ENCODE measurements at places on chromosomes 16 and 17.

DNA sequence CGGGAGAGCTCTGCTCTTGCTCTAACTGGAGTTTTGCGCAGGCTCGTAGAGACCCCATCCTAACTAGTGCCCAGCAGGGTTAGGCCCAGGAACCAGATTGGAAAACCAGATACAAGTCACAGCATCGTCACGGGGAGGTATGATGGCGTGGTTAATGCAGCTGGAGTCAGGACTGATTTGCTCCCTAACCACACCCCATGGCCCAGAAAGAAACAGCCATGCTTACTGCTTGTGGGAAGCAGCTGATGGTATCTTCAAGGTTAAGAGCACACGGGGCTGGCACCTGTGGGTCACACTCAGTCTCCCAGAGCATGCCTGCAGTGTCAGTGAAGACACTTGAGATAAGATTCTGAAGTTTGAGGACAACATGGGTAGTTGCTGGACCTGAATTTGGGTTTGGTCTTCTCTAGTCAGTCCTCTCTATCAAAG lies 60.2 kb downstream of the WIPI1 start:
- DNase-seq = no peak

- DNase-seq = no peak
Measured at GRCh38 chr17:1787301-1787902, 25.5 kb downstream of the SERPINF1 start.

GRCh38 chr17:34377078-34377823 lies 14.2 kb upstream of the CCL1 start:
- peak; percentile 17 for DNase-seq

DNA sequence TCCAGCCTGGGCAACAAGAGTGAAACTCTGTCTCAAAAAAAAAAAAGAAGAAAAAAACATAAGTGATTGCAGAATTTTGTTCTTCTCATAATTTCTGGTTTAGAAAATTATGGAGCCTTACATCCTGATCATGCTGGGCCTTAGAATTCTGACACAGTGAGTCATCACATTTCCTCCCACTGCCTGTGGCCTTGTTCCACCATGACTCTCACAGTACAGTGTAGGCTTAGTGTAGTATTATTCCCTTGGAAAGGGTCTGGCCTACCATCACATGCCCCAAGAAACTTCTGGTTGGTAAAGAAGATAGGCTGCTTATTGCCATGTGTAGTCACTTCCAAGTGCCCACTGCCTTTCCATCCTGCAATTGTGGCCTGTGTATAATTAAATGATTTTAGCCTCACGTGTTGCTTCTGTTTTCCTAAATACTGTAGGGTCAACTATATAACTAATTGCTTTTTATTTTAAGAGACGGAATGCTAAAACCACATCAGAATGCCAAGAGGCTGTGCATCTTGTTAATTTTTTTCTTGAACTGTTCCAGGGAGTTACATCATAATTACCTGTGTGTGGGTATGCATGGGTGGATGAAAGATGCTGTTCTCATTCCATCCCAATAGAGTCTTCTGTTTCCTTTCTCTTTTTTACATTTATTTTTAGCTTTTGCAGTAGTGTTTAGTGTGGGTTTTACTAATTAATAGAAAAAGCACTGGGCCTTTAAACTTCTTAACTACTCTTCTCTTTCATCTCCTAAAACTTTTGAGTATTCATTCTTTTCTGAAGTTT lies 25.9 kb downstream of the OGFOD1 start:
- DNase-seq = no peak

DNA sequence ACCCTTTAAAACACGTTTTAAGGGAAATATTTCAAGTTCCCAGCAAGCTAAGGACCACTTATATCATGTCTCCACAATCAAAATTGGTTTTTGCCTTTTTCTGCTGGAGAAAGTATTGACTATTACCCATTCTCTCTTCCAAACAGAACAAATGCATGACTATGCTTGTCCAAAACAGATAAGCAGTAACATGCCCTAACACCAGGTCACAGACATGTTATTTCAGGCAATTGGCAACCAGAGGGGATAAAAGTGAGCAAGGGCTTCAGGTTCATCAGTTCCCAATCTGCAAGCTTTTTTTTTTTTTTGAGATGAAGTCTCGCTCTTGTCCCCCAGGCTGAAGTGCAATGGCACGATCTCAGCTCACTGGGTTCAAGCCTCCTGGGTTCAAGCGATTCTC lies 15.0 kb downstream of the SKA2 start:
- DNase-seq = no peak

DNA sequence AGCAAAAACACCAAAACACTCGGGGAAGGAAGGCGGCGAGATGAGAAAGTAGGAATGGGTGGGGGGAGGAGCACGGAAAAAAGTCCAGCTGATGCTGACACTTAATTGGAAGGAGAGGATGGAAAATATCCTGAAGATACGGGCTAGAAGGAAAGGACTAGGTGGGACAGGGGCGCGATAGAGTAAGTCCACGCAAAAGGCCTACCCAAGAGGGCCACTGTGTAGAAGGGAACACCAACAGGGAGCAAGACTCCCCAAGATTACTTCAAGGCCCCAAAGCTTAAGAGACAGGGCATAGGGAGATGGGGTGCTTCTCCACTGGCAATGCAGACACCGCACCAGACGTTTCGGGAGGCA lies 736 bp downstream of the APPBP2 start:
- DNase-seq = no peak

- DNase-seq = no peak
Measured at GRCh38 chr16:13130586-13130985, 229.2 kb downstream of the SHISA9 start.

GRCh38 chr16:79564671-79565107 lies 35.8 kb downstream of the MAF start:
- DNase-seq = no peak

- no peak for DNase-seq
Measured at GRCh38 chr16:4790871-4791270, 2.7 kb upstream of the SEPTIN12 start.

DNA sequence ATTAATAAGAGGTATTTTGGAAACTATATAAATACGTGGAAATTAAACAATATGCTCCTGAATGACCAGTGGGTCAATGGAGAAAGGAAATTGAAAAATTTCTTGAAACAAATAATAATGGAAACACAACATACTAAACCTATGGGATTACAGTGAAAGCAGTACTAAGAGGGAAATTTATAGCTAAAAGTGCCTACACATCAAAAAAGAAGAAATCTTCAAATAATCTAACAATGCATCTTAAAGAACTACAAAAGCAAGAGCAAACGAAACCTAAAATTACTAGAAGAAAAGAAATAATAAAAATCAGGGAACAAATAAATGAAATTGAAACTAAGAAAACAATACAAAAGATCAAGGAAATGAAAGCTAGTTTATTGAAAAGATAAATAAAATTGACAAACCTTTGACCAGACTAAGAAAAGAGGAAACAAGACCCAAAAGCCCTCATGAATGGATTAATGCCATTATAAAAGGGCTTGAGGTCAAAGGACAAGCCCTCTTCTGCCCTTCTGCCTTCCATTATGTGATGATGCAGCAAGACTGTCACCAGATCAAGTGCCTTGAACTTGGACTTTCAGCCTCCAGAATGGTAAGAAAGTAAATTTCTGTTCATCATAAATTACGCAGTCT lies 43.9 kb upstream of the ALDH3A1 start:
- no peak for DNase-seq

DNA sequence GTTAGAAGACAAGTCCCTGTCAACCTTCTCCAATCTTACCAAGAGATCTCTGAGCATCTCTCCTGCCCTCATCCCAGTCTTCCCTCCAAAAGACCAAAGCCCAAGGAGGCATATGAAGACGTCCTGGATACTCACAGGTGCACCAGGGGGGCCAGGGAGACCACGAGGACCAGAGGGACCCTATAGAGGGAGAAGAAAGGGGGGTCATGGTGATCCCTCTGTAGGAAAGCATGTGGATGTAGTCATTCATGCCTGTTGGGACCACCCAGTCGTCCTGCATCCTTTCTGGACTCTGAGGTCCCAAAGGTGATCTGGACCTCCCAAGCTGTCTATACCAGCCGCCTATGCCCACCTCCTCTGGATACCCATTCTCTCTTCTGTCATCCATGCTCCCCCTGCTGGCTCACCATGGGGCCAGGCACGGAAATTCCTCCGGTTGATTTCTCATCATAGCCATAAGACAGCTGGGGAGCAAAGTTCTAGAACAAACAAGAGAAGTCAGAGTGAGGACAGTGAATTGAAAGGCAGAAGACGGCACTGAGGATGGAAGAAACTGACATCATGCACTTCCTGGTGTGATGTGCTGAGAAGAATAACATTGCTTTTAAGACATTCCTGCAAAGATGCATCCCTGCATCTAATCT lies 3.3 kb downstream of the COL1A1 start:
- peak; percentile 4 for DNase-seq

DNA sequence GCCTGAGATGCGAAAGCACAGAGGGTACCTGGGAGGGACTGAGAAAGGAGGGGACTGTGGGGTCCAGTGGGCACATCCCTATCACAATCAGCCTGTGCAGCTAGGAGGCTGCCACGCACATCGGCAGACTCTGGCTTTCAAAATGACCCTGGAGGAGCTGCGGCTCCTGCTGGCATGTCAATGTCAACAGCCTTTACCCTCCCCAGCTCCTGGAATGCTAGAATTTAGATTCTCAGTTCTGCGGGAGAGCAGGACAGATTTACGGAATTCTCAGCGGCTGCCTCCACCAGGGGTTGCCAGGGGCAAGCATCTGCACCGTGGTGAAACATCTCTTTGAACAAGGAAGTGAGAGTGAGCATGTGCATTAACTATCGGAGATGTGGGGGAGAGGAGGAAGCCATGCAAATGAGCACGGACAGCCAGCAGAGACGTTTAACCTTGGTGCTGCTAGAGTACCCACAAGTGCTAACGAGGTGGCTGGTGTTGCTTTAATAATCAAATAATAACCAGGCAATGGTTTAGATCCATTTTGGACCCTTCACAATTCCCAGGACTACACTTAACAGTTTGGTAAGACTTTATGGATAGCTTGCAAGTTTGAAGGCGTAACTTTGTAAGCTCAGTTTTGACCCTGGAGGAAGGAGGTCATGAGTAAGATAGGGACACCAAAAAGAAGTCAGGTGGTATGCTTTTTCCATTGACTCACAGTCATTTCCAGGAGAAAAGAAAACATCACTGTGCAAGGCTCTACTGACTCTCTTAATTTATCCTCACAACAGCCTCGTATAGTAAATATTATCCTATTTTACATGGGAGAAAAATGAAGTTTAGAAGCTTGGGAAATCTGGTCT lies 54.1 kb downstream of the XYLT1 start:
- no peak for DNase-seq

DNA sequence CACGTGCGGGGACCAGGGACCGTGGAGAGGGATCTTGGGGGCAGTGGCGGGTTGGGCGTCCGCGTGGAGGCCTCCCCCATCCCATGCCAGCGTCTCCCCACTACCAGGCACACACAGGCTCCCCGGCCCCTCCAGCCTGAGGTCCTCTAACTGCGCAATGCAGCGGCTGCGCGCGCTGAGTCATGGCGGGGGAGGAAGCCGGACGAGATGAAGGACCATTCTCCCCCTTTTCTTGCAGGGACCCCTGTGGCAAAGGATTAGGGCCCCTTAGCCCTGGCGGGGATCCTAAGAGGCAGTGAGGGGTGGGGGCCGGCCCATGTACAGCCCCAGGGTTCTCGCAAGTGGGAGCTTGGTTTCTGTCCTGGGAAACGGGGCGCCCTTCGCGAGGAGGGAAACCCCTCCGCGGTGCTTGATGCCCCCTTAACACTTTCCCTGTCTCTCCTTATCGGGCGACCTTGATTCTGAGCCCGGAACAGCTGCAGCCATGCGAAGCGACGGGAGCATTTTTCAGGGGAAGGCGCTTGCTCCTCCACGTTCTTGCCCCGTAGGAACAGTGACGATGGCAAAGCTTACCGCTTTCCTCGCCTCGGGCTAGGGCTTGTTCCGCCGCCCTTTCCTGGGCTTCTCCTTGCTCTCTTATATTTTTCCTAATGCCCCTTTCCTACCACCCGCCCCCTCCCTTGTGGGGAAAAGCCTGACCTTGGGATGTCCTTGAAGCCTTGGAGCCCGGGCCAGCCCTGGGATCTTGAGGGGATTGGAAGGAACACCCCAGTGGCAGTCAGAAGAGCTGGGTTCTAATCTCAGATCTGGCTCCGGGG lies 592 bp downstream of the ALDOA start:
- DNase-seq = no peak

DNA sequence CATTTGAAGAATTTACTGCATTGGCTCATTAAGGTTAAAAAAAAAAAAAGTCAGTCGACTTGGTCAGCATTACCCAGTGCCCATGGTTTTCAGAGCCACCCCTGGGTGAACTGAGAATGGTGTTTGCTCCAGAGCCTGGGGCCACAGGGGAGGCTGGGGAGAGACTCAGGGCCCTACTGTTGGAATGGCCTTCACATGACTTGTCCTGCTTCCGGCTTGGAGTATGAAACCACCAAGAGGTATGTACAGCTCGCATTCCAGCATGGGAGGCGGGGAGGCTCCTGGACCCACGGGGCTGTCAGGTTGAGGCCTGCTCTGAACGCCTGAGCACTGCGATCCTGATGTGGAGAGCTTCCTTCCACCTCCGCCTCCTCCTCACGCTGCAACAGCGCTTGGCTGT lies 36.8 kb downstream of the MSI2 start:
- no peak for DNase-seq

DNA sequence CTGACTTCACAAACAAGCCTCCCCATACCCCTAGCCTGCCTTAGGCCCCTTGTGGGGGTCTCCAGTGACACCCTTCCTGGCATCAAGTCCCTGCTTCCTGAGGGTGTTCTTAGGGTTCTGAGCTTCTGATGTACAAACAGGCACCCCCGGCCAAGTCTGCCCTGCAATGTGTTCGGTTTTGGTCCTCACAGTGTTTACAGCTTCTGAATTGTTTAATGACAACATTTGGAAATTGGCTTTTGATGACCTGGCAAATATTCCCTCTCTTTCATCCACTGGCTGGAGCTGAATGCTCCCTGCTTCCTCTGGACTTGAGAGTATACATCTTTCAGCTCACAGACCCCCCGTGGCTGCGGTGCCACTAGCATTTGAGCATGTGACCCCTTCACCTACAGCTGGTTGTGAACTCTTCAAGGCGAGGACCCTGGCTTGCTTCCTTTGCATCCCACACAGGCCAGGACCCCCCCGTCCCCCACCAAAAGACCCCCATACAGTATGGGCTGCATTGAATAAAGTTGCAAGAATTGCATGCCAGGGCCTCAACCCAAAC lies 180.8 kb downstream of the KATNIP start:
- DNase-seq = no peak

DNA sequence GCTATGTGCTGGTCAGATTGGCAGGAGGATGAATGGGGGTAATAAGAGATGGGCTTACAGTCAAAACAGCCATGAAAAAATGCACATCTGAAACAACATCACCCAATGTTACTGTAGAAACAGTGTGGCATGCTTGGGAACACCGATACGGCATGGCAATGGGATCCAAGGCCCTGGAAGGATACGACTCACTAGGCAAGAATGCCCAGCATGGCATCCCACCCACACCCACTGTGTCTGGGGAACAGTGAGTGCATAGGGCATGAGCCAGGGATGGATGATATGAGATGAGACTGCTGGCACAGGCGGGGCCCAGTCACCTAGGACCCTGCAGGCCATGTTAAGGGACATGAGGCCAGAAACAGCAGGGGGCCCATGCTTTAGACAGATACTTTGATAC lies 11.5 kb downstream of the TRIM25 start:
- DNase-seq = no peak
